ENCODE measurements at places on chromosomes 7 and 10.

DNA sequence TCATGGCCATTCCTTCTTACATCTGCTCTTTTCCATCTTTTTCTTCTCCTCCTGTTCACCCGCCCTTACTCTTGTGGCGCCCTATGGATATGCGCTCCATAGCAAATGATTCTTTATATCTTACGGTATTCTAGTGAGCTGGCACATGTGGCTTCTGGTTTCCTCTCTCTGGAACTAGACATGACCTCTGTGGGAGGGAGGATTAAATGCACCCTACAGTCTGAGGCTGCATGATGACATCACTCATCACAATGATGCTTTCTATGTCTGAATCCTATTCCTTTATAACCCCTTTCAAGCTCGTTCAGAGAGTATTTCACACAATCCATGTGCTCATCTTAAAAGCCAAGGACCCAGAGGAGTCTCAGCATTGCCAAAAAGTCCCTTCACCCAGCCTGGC, 153.3 kb downstream of the EGFR start:
- no peak for DNase-seq

DNA sequence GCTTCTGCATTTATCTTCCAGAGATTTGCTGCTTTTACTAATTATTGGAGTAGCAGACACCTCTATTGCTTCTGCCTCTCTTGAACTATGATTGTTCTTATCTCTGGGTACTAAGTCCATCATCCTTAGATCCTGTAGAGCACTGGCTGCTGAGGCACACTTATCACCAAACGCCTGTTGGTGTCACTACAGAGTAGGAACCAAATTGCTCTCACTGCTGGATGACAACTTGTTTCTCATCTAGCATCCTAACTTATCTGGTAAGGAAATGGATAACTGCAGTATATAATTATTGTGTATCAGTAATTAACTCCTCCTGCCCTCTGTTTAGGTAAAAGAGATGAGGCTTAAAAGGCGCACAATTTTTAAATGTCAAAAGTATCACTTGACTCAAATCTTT, 1059.4 kb downstream of the NRG3 start:
- no peak for DNase-seq

- no peak for DNase-seq
Observed at GRCh38 chr10:34134602-34135001, 680.5 kb downstream of the PARD3 start.

GRCh38 chr10:129707406-129708388, 240.7 kb downstream of the MGMT start:
- DNase-seq: no peak

DNA sequence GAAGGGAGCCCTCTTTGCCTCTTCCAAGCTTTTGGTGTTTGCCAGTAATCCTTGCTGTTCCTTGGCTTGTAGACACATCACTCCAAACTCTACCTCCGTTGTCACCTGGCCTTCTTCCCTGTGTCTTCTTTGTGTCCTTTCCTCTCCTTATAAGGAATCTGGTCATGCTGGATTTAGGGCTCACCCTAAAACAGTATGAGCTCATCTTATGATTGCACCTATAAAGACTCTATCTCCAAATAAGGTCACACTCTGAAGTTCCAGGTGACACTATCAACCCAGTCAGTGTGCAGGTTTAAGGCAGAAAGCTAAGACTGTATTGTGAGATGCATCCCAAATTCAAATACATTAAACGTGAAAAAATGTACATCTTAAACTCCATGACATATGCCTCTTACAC, 49.0 kb upstream of the ZRANB1 start:
- no peak for DNase-seq

DNA sequence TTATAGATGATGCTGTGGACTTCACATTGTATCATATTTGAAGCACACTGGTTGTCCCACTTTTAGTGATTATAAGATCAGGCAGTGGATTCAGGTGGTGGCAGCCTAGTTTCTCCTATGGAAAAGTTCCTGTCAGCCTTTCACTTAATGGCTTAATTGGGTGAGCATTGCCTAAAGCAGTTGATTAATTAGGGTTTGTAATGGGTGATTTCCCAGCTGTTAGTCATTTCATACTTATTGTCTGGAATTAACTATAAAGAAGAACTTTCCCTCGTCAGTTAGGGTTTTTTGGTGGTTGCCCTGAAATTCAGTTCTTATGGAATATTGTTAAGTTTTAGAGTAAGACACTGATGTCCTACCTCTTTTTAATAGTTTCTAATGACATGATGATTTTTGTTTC, 78.8 kb downstream of the SLC25A40 start:
- DNase-seq: no peak

DNA sequence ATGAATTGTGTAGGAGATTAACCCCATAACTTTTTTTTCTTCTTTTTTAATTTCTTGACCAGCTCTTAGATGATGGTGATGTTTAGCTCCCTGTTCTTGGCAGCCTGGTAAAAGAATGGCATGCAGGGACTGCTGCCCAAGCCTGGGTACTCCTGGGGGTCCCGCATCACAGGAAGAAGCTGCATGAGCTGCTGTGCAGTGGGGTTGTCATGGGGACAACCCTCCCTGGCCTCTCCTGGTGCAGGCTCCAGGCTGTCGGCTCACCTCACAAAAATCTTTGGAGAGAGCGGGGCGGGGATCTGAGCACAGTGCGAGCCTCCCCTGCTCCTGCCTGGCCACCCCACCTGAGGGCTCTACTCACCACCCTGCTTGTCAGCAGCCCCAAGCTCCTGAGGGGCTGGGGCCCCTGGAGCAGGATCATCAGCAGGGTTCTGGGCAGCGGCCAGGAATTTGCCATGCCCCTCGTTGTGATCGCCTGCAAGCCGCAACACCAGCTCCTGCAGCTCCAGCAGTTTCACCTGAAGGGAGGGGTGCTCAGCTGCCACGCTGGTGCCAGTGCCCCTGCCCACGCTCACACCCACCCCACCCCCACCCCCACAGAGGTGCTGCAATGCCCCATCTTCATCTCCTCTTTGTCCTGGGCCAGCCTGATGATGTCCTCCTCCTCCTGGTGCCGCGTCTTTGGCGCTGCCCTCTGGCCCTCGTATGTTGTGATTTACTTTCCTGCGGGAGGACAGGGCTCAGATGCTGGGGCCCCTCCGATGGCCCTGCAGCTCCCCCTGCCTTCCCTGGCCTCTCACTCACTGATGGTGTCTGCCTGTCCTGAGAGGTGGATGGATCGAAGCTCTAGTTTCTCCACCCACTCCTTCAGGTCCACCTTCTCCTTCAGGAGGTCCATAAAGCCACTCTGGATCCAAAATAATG, 15.5 kb upstream of the MTPAP start:
- DNase-seq: no peak

DNA sequence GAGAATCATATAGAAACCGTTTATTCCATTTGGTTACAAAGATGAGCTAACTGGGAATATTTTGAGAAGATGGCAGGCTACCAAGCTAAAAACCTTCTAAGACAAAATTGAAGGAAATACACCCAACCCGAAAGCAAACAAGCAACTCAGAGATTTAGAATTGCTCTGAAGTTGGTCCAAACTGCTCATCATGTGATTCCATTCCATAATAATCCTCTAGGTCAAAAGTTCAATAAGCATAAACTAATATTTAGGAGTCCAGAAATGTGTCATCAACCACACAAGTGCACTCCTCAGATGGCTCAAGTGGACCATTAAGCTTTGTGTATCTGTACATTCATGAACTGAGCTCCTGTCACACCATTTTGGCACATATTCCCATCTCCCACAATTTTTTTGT, 28.7 kb downstream of the DGKI start:
- no peak for DNase-seq

DNA sequence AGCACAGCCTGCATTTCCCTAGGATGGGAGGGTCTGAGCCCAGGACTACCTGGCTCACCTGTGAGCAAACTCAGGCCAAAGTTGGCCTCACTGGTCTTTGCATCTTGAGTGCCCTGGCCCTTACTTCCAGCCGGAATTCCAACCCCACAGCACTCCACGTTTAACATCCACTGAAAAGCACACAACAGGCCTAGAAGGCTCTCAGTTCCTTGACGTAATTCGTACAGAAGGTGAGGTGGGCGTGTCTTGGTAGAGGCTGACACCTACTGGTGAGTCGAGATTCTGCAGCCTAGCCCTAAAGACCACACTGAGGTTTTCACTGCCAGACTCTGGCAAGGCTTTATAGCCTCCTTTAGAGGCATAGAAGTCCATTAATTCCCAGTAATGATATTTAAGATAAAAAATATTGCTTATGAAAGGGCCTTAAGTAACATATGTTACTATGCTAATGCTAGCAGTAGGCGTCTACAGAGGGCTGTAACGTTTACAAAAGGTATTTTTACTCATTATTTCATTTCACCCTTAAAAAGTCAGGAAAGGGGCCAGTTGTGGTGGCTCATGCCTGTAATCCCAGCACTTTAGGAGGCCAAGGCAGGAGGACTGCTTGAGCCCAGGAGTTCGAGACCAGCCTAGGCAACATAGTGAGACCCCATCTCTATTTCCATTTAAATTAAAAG, 95.8 kb downstream of the HIP1 start:
- DNase-seq: peak; percentile 33

- DNase-seq: no peak
Observed at GRCh38 chr10:29951441-29951931, 107.9 kb downstream of the JCAD start.

- no peak for DNase-seq
Observed at GRCh38 chr10:101140084-101140949, 9.2 kb downstream of the TLX1 start.

GRCh38 chr10:72832701-72833100, 60.8 kb upstream of the OIT3 start:
- DNase-seq: no peak

GRCh38 chr7:101858437-101859385, 41.3 kb downstream of the CUX1 start:
- DNase-seq: no peak

DNA sequence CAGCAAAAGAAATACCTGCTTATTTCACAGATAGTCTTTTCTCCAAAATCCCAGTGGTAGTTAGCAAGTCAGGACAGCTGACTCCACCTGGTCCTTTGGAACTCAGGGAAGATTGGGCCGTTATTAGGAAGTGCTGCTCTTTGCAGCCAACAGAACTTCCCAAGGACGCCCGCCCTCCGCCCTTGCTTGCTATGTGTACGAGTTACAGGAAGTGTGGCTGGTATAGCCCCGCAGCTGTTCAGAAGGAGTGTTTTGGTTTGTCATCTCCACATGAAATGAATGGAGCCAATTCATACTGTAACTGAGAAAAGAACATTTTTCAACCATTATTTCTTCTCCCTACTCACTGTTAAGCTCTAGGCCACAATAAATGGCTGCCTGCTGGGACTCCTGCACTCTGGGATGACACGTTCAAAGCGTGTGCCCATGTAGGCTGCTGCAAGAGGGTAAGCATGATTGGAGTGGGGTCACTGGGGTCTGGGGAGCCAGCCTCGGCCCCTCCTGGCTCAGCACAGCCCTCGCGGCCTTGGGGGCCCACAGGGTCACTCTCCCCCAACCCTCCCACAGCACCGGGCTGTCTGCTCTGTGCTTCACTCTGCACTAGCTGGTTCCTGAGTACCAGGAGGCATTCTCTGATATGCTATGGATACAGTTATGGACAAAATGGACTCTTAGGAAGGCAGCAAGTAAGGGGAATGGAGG, 244.0 kb downstream of the EBF3 start:
- DNase-seq: no peak

- DNase-seq: no peak
Observed at GRCh38 chr7:103632972-103633371, 187.0 kb upstream of the SLC26A5 start.

GRCh38 chr7:130290745-130291144, 2.2 kb upstream of the CPA4 start:
- DNase-seq: no peak

DNA sequence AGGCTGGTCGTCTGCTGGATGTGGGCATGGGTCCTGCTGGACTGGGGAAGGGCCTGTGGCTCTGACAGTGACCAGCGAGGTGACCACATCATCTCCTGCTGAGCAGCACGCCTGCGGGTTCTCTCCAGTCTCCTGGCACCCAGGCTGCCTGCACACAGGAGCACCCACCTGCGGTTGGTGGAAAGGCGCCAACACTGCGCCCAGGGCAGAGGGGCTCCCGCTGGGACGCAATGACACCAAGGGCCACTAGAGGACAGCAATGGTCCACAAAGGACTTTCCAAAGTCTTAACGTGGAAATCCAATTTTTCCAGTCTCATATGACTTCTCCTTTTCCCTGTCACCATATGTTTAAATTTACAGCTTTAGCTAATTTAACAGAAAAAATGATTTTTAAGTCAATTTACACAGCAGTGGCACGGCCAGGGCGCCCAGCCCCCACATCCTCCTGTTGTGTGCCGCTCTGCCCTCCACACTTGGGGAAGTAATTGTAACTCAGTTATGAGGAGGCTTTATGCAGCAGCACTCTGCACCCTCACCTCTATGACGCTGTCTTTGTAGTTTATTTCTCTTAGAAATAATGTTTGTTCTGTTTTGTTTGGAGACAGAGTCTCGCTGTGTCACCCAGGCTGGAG, 38.1 kb downstream of the CFAP46 start:
- peak; percentile 18 for DNase-seq

DNA sequence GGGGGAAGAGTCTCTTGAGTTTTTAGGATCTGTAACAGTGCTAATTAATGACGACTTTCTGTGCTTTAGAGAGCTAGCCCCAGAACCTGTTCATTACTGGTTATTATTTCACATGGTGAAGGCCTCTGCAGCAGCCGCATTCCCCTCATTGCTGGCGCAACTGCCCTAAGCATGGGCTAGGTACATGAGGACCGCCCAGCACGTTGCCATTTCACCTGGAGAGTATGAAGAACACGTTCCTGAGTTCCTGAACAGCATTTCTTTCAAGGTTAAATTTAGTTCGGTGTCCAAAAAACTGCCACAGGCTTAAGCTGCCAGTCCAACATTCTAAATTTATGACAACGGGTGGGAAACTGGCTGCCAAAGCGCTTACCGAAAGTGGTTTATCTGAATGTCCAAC, 177.0 kb downstream of the DNAH11 start:
- DNase-seq: no peak

GRCh38 chr7:100407285-100408180, 21.0 kb downstream of the ZCWPW1 start:
- no peak for DNase-seq

GRCh38 chr10:33325929-33326328, 8.5 kb downstream of the NRP1 start:
- no peak for DNase-seq

- DNase-seq: no peak
Observed at GRCh38 chr10:2924431-2924830, 142.9 kb upstream of the PFKP start.

DNA sequence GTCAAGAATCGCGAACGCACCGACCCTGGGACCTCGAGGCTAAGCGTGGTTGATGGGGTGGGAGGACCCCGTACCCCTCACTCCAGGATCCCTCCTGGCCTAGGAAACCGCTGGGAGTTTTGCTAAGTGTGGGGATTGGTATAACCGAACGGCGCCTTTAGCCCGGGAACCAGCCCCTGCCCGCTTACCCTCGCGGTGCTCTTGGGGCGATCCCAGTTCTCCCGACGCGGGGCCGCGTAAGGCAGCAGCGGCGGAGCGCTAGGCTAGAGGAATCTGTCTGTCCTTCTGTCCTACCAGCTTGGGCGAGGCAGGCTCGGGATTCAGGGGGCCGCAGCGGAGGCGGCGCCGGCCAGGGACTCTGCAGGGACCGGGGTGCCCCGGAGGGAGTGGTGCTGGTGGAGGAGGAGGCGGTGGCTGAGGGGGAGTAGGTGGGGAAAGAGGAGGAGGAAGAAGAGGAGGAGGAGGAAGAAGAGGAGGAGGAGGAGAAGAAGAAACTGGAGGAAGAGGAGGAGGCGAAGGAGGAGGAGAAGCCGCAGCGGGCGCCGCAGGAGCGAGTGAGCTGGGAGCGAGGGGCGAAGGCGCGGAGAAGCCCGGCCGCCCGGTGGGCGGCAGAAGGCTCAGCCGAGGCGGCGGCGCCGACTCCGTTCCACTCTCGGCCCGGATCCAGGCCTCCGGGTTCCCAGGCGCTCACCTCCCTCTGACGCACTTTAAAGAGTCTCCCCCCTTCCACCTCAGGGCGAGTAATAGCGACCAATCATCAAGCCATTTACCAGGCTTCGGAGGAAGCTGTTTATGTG, 439 bp upstream of the EMX2 start:
- DNase-seq: no peak

Data from stimulated activated CD4-positive, alpha-beta T cell treated with anti-CD3 and anti-CD28 coated beads, Interleukin-1b, Interleukin-23, amount 100 ng/mL, for 24 hours (primary cell).